ENCODE measurements at places on chromosomes 12 and 14. TPM values are rescaled to one million over a fixed set of nuclear protein-coding genes. Genes with fewer than 3 reads are reported as not detected.

DNA sequence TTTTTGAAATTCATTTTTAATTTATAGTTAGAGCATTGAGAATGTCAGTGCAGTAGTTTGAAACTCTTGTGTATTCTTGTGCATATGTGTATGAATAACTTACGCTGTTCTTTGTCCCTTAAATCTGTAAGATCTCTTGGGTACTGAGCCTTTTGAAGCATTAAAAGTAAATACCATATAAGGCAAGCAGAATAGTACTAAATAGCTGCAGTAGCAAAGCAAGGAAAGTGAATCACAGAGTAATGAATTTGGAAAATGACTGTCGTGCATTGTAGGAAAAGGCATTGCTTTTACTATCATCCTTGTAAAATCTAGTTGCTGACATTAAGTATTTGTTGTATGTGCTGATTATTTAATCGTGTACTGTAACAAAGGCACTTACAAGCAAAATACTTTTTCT lies 12.1 kb downstream of the CNOT2 start:
- no peak for DNase-seq

- DNase-seq, result no peak
Observed at GRCh38 chr12:3480764-3481163, 10.2 kb upstream of the PRMT8 start.

- no peak for DNase-seq
Observed at GRCh38 chr12:76855271-76855670, 23.5 kb downstream of the CSRP2 start.

VRTN gene
- total RNA-seq, result 140 TPM

INHBC gene
- not detected for total RNA-seq

TPPP2 gene
- not detected for total RNA-seq

ACVRL1 gene
- total RNA-seq, result 0.07 TPM

Measured in H7 (cell line).